Left renal cortex interstitium (tissue), 4 donors: ENCODE measurements at places on chromosomes 11 and 22.

DNA sequence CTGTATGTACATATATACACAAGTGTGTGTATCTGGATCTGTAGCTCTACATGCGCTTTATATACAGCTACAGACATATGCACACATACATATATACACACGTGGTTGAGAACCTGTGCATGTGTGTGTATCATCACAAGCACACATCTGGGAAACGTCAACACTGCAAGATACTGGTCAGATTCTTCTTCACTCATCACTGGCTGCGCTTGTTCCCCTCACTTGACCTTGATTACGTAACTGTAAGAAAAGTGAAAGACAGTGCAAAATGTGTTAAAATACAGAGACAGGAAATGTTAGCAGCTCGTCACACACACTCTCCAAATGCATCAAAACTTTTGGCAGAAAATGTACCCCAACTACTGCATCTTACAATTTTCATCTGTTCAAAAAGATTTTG is 51.9 kb upstream of the MN1 start:
- DNase-seq, result no peak

GRCh38 chr11:15525582-15525981 is 410.9 kb downstream of the INSC start:
- DNase-seq, result no peak

- DNase-seq, result no peak
These were observed 26.0 kb downstream of the IL10RA start for GRCh38 chr11:118012083-118012669.

DNA sequence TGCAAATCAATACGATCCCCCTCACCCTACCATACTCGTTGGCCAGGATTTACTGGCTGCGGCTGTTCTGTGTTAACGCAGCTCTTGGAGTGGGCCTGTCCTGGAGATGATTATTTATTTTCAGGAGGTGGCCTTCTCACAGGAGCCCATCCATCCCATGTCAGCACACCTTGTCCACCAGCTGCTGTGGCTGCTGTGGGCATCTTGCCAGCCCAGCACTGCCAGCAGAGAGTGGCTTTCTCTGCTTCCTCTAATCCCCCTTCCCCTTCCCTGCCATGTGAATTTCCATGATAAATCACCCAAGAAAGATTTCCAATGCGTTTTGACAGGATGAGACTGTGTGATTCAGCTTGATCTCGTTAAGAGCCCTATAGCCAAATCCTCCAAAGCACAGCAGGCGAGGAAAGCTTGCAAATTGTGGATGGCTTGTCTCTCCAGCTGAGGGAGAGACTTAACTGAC is 309.1 kb upstream of the C11orf87 start:
- DNase-seq, result no peak

GRCh38 chr11:62999649-63000048 is 14.9 kb upstream of the SLC22A6 start:
- DNase-seq, result no peak

- no peak for DNase-seq
These were observed 160.6 kb downstream of the PKNOX2 start for GRCh38 chr11:125325196-125325595.

DNA sequence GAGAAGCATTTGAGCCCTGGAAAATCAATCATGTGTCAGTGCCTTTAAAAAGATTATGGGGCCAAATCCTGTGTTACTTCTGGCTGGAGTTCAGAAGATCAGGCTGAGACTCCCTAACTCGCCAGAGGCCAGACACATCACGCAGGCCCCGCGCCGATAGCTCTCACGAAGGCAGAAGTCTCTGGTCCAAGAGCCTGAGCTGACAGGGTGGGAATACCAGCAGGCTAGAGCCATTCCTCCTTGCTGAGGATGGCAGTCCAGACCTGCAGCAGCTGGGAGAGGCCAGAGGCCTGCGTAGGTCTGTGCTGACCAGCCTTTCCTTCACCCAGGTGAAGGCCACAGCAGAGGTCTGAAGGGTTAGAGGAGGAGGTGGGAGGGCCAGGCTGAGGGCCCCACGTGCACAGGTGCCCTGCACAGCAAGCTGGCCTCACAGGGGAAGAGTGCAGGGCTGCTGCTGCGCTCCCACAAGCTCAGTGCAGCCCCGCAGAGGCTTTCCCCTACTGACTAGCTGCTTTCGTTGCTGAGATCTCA is 52.9 kb downstream of the ST14 start:
- no peak for DNase-seq

DNA sequence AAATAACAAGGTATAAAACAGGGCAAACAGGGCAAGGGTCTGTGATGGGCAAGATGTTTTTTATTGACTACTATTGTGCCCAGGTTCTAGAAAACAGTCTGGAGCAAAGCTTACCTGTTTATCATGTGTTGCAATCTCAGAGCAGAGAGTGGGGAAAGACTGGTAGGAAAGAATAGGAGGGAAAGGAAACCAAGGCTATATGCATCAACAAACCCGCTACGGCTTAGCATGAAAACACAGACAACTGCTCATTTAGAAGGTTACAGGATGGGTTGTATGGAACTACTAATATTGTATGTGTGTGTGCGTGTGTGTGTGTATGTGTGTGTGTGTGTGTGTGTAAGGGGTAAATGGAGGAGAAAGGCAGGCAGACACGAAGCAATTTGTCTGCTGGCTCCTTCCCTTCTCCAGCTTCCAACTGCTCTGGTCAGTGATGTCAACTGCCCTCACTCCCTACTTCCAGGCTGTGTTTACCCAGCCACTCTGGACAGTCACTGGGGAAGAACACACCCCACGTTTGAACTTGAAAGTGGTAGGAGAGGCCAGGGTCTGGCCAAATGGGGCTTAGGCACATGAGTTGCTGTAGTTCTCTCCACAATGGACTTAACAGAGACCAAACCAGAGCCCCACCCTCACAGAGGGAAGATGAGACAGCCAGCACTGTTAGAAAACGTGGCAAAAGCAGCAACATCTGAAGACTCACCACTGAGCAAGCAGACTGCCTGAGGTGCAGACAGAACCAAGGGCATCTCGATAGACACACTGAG is 47.0 kb downstream of the GAB2 start:
- no peak for DNase-seq

DNA sequence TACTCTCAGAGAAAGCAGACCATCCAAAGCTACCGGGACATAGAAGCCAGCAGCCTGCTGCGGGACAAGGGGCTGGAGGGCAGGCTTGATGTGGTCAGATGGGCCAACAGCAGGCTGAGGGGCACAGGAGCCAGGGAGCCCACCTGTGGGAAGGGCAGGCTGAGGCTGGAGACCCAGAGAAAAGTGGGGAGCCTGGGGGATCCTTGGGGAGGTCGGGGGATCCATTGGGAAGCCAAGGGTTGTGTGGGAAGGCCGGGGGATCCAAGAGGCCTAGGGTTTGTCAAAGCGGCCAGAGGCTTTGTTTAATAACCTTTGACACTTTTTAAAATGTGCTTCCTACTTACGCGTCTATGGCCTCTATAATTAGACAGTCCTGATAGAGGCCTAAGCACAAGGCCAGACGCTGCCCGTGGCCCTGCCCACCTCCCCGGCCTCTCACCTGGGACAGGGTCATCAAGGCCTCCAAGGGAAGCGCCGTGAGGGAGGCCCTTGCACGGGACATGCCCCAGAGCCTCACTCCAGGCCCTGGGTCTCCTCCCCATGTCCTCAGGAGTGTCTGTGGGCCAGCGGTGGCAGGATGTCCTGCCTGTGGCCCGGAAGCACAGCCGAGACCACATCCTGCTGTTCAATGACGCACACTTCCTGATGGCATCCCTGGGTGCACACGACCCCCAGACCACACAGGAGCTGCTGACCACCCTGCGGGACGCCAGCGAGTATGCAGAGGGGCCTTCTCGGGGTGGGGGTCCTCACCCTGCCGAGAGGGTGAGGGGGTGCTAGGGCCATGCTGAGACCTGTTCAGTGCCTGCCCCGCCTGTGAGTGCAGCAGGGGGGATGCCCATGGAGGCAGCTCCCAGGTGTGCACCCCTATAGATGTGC is 8.6 kb upstream of the GTSE1 start:
- DNase-seq, result no peak

DNA sequence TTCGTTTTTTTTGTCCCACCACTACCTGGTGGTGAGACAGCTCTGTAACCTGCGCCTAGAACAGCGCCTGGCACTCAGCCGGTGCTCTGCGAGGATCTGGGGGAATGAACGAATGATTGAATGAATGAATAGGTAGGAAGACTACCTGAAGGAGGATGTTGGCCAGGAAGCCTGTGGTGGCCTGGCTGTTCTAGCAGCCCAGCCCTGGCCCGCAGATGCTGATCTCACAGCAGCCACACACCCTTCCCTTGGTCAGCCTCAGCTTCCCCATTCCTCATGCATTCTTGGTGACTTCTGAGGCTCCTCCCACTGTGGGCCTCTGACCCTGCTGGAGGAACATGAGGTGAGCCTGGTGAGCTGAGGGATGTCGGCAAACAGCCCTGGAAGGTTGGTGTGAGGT is 3.7 kb downstream of the TRPM5 start:
- DNase-seq, result no peak

DNA sequence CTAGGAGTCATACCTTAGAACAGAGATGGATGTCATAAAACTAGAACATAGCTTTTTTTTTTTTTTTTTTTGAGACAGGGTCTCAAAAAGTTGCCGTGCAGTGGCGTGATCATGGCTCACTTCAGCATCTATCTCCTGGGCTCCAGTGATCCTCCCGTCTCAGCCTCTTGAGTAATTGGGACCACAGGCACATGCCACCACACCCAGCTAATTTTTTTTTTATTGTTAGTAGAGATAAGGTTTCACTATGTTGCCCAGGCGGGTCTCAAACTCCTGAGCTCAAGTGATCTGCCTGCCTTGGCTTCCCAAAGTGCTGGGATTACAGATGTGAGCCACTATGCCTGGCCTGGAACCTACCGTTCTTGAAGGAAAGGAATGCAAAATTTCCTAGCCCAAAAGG is 8.8 kb upstream of the CEP295 start:
- no peak for DNase-seq

GRCh38 chr22:43277987-43278601 is 65.1 kb downstream of the SCUBE1 start:
- no peak for DNase-seq

DNA sequence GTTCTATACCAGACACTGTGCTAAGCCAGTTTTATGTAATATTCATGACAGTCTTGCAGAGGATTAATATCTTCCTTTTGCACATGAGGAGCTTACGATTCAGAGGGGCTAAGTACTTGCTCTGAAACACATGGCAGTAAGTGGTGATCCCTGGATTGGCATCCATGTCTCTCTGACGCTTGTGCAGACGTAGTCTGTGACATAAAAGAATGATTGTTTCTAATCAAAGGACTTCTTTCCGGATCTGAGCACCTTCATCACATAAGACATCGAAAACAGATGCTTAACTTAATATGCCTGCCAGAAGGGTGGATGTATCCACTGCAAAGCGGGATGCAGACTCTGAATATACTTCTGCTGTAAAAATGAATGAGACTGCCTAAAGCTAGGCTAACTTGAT is 74.8 kb downstream of the ARHGAP42 start:
- no peak for DNase-seq

DNA sequence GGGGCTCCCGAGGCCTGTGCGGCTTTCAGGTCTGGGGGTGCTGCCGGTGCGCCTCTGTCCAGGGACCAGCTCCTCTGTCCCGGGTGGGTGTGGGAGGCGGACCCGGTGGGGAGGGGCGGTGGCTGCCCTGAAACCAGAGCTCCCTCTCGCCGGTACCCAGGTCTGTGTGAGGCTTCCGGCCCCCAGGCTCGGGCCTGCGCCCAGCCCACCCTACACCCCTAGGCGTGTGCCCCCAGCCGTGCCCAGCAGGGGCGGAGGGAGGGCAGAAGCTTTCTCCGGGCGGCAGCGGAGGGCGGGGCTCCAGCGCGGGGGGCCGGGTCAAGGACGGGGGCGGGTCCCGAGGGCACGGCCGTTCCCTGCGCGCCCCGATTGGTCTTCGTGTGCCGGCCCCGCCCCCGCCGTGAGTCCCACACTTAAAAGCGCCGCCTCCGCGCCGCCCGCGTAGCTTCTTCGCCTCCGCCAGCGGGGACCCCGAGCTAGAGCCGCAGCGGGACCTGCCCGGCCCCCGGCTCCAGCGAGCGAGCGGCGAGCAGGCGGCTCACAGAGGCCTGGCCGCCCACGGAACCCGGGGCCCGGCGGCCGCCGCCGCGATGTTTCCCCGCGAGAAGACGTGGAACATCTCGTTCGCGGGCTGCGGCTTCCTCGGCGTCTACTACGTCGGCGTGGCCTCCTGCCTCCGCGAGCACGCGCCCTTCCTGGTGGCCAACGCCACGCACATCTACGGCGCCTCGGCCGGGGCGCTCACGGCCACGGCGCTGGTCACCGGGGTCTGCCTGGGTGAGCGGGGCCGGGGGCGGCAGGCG is 616 bp downstream of the PNPLA2 start:
- no peak for DNase-seq

GRCh38 chr22:30947173-30947815 is 21.3 kb downstream of the MORC2 start:
- DNase-seq, result no peak

GRCh38 chr22:22507743-22508273 is 734 bp downstream of the ZNF280B start:
- no peak for DNase-seq

GRCh38 chr11:12941671-12942070 is 67.4 kb upstream of the RASSF10 start:
- DNase-seq, result no peak

- no peak for DNase-seq
These were observed 3.8 kb upstream of the PIK3IP1 start for GRCh38 chr22:31295831-31296657.

- DNase-seq, result no peak
These were observed 56.2 kb downstream of the BUD13 start for GRCh38 chr11:116716621-116717020.

DNA sequence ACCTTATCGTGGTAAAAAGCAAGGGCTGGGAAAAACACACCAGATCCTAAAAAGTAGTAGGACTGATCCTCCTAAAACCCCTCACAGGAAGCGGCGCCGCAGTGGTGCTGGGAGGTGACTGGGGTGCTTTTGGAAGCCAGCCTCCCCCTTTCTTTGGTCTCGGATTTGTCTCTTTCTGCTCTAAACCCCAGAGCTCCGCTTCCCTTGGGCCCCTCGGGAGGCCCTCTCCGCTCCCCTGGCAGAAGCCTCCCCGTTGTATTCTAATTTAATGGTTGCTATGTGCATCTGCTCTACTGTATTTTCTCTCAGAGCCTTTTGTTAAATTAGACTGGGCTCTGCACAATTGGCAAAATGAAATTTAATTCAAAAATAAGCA is 587.7 kb downstream of the OPCML start:
- DNase-seq, result no peak

DNA sequence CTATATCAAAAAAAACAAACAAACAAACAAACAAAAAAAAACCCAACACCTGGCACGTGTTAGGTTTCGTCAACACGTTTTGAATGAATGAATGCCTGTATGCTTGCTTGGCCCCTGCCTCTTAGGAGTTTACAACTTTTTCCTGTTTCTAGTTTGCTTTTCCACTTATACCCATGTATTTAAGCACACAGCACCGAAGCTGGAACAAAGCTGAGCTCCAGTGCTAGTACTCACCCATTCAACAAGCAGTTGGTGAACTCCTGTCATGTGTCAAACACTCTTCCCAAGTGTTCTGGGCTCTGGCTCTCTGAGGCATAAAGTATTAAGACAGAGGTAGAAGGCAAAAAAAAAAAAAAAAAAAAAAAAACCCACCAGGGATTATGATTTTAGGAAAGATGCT is 599.3 kb downstream of the BUD13 start:
- no peak for DNase-seq
